Stimulated activated CD4-positive, alpha-beta T cell treated with anti-CD3 and anti-CD28 coated beads, Interleukin-2, amount 100 ng/mL, for 48 hours (primary cell): ENCODE measurements at places on chromosomes 7 and 10.
A peak's percentile ranks its signal among the peaks of the same experiment; 100 is the strongest.

DNA sequence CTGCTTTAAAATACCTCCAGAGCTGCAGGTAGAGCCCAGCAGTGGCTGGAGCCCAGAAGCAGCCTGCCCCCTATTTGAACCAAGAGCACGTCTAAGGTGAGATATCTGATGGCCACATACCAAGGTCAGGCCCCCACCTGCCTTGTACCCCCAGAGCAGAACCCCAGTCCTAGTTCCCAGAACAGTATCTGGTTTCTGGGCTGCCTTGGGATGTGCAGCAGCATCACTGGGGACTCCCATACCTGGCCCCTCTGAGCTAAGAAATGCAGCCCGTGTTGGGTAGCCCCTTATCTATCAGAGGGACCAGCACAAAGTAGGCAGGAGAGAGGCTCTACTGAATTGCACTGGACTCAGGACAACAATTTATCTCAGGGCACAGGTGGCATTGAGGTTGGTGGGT, 8.9 kb downstream of the SFTPD start:
- no peak for DNase-seq

- DNase-seq = no peak
Measured at GRCh38 chr10:109981650-109982049, 26.1 kb upstream of the ADD3 start.

GRCh38 chr7:149566103-149566502, 68.5 kb upstream of the ZNF746 start:
- DNase-seq = no peak

DNA sequence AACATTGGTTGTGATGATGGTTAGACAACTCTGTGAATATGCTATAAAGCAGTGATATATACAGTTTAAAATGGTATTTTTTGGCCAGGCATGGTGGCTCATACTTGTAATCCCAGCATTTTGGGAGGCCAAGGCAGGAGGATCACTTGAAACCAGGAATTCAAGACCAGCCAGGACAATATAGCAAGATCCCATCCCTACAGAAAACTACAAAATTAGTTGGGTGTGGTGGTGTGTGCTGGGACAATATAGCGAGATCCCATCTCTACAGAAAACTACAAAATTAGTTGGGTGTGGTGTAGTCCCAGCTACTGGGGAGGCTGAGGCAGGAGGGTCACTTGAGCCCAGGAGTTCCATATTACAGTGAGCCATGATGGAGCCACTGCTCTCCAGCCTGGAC, 27.5 kb upstream of the MSMB start:
- DNase-seq = no peak

DNA sequence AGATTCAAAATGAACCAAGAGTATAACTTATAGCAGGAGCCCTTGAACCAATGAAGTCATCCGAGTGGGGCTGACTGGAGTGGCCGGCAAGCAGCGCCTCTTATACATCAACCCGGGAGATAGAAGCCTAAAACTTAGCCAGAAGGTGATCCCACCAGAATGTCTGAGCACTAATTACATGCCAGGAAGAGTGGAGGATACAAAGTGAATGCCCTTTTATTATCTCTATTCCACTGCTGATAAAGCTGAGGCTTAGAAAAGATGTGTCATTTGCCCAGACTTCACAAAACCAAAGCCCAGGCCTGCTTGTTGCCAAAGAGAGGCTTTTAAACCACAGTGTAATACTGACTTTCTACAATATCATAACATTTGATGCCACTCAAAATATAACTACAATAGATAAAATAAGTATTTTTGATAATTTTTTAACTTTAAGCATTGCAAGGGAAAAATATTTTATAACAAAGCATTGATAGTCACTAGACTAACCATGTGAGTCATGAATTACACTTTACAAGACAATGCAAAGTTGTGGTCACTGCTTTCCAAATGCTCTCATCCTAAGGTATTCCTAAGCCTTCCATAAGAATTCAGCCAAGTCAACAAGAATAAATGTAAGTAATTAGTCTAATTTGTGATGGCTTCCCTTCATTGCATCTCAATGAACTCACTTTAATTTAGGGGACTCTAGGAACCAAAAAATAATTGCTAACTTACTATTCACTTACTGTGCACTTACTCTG, 58.6 kb upstream of the ARID5B start:
- DNase-seq = no peak

DNA sequence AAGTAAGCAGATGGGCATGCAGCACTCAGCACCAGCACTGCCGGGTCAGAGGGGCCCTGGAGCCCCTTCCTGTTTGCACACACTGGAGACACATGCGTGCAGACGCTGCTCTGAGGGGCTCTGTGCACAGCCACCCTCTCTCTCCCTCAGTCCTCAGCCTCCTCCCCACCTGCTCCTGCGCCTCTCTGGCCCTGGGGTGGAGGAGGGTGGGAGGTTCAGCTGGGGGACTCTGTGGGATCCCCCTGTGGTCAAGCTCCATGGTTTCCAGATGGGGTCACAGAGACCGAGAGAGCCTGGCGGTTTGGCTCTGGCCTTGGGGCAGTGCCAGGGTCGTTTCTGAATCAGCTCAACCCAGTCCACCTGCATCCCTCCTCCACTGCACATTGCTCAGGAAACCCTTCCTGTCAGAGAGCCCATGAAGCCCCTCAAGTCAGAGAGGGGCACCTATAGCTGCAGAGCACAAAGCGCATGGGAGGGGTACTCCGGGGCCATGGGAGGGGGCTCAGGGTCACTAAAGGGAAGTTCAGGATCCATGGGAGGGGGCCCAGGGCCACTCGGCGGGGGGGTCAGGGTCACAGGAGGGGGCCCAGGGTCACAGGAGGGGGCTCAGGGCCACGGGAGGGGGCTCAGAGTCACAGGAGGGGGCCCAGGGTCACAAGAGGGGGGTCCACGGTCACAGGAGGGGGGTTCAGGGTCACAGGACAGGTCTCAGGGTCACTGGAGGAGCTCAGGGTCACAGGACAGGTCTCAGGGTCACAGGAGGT, 161.7 kb downstream of the ADARB2 start:
- no peak for DNase-seq

- DNase-seq = no peak
Measured at GRCh38 chr10:25083546-25084111, 67.2 kb downstream of the THNSL1 start.

GRCh38 chr7:80618096-80618495, 20.3 kb upstream of the CD36 start:
- DNase-seq = no peak

DNA sequence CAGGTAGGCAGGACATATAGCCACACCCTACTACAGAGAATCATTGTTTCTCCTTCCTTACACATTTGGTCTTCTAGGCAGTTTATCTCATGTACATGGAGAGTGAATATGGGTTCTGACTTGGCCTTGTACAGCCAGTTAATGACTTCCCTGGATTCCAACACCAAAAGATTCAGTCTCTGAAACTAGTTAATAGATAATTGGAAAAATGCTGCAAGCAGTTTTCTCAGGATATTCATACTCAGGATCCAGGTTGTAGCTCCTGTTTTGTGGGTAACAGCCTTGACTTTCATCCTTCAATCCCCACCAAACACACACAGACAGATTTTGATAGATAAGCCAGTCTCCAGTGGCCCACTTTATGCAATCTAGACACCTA, 690.2 kb downstream of the NRG3 start:
- no peak for DNase-seq

DNA sequence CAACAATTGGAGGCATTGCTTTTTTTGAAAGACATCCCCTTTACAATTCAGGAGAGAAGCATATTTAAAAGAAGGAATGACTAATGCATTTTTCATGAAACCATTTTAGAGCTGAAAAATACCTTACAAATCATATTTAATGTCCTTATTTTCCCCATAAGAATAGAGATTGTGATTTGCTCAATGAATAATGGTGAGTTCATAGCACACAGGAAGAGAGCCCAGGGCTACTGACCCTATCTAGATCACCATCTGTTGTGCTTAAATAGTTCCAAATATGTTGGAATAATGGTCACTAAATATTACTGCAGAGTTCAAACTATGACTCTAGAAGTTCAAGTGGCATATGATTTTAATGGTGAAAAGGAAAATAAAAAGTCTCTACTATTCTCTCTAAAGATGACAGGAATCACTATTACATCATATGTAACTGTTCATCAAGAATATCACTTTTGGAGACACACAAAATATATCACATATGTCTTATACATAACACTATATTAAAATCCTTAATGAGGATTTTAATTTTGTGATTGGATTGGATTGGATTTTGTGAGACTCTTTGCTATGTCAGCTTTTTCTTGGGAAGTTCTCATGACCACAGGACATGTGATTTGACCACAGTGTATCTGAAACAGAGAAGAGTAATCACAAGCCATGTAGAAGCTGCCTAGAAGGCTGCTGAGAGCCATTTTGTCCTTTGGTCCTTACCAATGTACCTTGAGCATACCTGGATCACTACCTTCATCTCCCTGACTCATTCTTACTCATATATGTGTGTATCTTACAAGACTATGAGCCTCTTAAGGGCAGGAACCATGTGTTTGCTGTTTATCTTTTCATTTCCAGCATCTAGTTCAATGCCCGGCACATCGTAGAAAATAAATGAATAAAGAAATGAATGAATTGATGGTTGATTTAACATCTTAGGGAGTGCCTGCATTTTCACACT, 26.4 kb downstream of the SLC16A9 start:
- DNase-seq = no peak

- DNase-seq = no peak
Measured at GRCh38 chr7:118615681-118616080, 391.2 kb downstream of the ANKRD7 start.

GRCh38 chr10:124588736-124589490, 127.3 kb downstream of the LHPP start:
- no peak for DNase-seq

DNA sequence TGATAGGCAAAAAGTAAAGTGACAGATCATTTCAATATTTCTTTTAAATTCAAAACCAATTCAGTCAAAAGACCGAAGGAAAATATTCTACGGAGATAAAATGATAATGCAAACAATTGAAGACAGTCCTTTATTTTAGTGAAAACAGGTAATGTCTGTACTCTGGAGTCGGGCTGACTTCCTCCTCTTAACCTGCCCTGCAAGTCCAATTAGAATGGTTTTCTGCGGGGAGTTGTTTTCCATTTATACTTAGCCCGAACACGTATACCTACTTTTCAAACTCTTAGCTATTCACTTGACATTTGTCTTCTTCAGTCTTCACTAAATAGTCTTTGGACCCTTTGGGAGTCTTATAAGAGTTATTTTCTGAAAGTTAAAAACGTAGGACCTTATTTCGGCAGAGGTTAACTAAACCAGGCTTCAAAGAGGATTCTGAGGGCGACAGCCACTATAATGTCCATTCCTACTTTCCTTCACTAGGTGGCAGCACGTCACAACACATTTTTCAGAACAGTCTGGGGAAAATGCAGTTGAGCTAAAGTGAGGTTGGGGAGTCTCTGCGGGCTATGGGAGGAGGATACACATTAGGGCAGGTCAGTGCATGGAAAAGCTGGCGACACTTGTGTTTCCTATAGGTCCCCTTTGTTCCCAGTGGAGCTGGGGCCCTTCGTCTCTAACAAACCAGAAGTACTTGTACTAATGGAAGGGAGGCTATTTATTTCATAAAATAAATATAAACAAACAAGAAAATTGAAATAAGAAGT, 472.0 kb downstream of the KCNMA1 start:
- peak; percentile 26 for DNase-seq

DNA sequence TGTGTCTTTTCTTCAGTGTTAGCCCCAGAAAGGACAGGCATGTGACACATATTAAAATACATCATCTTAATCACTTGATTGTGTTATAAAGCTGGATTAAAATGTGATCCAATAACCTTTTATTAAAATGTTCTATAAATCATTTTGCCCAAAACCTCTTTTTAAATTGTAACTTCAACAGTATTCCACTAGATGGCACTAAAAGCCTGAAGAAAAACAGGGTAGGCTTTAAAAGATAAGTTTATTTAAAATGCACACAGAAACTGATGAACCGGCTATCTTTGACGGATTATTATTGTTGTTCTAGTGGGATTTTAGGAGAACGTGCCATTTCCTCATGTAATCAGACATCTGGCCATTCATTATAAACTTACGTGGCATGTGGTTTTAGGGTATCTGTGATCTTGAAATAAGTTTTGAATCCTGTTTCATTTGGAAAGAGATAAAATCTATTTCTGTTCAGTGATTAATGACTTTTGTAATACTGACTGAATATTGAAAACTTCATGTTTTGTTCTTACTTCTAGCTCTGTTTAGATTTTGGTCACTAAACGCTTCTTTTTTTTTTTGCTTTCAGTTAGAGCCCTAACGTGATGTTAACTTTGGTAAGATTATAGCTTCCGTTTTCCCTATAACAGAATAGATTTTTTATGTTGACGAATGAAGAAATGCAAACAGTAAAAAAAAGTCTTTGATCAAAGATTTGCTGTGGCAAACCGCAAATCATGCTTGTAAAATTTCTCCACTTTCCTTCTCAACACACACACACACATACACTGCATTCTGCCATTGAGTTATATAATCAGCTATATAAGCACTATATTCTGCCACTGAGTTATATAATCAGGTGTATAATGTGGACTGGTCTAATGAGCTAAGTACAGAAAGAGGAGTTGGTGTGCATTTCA, 13.6 kb downstream of the VPS50 start:
- DNase-seq = no peak

GRCh38 chr10:78211561-78212051, 177.9 kb downstream of the RPS24 start:
- no peak for DNase-seq

DNA sequence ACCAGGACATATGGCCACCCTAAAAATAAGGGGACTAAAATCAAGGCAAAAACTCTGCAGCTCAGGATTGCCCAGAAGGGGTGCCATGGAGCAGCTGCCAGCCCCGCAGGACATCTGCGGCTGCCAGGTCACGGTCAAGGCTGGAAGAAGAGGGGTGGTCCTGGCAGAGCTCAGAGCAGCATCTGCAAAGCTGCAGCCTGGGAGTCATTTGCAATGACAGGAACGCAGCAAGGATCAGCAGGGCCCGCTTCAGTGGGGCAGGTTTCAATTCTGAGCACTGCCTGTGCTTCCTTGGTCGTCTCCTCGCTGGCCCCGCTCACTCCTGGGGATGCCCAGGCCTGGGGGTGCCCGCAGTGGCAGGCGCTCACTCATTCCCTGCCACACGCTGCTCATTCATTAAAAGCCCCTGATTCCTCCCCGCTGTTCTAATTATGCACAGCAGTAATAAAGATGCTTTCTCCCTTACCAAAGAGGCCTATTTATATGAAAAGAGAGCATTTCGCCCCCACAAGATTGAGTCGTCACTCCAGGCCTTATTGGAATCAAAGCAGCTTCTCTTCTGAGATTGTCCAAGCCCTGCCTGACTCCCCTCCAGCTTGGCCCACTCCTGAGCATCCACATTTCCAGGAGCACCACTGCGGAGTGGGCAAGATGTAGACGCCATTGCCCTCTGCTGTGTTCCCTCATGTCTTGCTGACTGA, 4.6 kb downstream of the HSPA12A start:
- no peak for DNase-seq
